ENCODE measurements at places on chromosomes 11 and 22.

DNA sequence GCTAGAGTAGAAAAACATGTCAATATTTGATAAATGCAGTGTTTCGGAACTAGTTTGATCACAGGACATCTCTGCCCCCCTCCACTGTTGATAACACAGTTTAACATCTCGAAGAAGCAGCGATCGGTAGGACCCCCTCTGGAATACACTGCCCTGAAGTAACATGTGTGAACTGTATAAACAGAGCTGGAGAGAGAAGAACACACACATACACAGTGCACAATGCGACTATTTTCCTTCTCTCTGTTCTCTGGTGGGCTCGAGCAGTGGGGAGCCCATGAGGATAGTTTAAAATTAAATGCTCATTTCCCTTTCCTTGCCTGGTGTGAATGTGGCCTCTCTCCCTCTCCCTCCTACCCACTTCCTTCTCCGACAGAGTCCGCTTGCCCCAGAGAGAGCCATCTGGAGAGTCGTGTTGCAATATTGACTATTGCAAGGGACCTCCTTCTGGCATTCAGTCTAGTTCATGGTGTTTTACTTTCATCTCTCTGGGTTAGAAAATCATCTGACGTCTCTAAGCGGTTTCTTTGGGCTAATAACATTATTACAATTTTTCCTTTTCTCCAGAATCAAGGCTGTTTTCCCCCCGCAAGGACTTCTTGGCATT, 51.6 kb upstream of the BARX2 start:
- H3K4me3 ChIP-seq: no peak overlapping the region

DNA sequence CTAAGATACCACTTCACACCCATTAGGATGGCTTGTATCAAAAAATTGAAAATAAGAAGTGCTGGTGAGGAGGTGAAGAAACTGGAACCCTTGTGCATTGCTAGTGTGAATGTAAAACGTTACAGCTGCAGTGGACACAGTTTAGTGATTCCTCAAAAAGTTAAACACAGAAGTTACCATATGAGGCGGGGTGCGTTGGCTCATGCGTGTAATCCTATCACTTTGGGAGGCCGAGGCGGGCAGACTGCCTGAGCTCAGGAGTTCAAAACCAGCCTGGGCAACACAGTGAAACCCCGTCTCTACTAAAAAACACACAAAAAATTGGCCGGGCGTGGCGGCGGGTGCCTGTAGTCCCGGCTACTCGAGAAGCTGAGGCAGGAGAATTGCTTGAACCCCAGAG, 43.5 kb downstream of the SGSM3 start:
- peaks cover 42% of the 10 kb centered on the region for H3K4me1 ChIP-seq
- peak overlapping the region; percentile 80 for H3K27ac ChIP-seq
- peak overlapping the region; percentile 57 for H3K4me3 ChIP-seq
- ATAC-seq: no peak
- peaks cover 50% of the 10 kb centered on the region for H3K36me3 ChIP-seq
- H3K27me3 ChIP-seq: no peaks in the 10 kb centered on the region

DNA sequence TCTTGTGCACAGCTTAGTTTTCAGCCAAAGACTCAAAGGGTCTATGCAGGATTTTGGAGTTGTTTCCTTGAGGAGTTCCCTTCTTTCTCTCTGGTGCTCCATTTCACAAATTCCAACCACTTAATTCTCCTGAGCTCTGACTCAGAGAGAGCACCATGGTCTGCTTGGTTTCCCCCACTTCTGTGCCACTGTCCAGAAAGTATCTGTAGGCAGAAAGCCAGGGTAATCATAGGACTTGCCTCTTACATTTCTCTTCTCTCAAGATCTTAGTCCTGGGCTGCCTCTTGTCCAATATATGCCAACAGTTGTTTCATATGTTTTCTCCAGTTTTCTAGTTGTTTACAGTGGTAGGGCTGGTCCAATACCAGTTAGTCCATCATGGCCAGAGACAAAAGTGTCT, 6.4 kb upstream of the MRGPRD start:
- no peak overlapping the region for H3K27ac ChIP-seq
- no peak overlapping the region for H3K4me3 ChIP-seq
- H3K4me1 ChIP-seq: no peaks in the 10 kb centered on the region
- ATAC-seq: no peak

- no peak overlapping the region for H3K27ac ChIP-seq
- H3K4me3 ChIP-seq: no peak overlapping the region
- ATAC-seq: no peak
- peaks cover 22% of the 10 kb centered on the region for H3K4me1 ChIP-seq
- H3K36me3 ChIP-seq: no peaks in the 10 kb centered on the region
These were observed 32.6 kb upstream of the NNMT start for GRCh38 chr11:114263513-114264170.

DNA sequence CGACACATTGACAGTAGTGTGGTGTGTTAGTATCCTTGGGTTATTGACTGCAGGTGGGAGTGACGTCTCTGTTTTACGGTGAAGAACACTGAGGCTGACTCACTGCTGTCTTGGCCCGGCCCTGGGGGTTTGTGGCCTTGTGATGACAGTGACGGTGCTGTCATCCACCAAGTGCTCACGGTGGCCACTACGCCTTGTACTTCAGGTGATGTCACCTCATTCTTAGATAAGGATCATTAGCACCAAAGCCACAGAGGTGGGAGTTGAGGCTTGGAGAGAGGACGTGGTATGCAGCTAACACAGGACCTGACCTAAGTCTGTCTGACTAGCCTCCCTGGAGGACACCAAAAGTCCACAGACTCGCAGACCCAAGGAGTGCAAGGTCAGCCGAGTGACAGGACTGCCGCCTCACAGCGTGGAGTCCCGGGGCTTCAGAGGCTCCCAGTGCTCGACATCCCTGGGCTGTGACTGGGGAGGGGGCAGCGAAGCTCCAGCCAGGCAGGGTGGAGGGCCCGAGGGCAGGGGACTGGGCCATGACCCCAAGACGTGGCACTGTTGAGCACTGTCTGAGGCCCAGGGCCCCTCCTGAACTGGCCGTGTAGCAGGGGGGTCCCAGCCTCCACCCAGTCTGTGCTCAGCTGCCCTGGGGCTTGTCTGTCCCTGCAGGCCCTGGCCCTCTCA, 56.5 kb downstream of the NAT10 start:
- H3K4me1 ChIP-seq: peaks cover 7% of the 10 kb centered on the region
- no peaks in the 10 kb centered on the region for H3K27me3 ChIP-seq
- no peak overlapping the region for H3K27ac ChIP-seq
- H3K36me3 ChIP-seq: peaks cover 44% of the 10 kb centered on the region
- no peak overlapping the region for H3K4me3 ChIP-seq
- peak; percentile 72 for ATAC-seq

- H3K27ac ChIP-seq: no peak overlapping the region
- peaks cover 13% of the 10 kb centered on the region for H3K4me1 ChIP-seq
- H3K36me3 ChIP-seq: peaks cover 14% of the 10 kb centered on the region
- no peak overlapping the region for H3K4me3 ChIP-seq
These were observed 33.5 kb downstream of the POU2AF3 start for GRCh38 chr11:111331711-111332479.

- H3K4me1 ChIP-seq: peaks cover 28% of the 10 kb centered on the region
- no peak overlapping the region for H3K27ac ChIP-seq
- no peak overlapping the region for H3K4me3 ChIP-seq
- H3K27me3 ChIP-seq: no peaks in the 10 kb centered on the region
These were observed 67.3 kb downstream of the HIPK3 start for GRCh38 chr11:33324302-33324985.

GRCh38 chr22:35539910-35540594, 579 bp upstream of the RASD2 start:
- ATAC-seq: peak; percentile 91
- H3K4me3 ChIP-seq: peak overlapping the region; percentile 69
- no peak overlapping the region for H3K27ac ChIP-seq
- peaks cover 61% of the 10 kb centered on the region for H3K27me3 ChIP-seq
- no peaks in the 10 kb centered on the region for H3K36me3 ChIP-seq
- H3K4me1 ChIP-seq: peaks cover 17% of the 10 kb centered on the region

DNA sequence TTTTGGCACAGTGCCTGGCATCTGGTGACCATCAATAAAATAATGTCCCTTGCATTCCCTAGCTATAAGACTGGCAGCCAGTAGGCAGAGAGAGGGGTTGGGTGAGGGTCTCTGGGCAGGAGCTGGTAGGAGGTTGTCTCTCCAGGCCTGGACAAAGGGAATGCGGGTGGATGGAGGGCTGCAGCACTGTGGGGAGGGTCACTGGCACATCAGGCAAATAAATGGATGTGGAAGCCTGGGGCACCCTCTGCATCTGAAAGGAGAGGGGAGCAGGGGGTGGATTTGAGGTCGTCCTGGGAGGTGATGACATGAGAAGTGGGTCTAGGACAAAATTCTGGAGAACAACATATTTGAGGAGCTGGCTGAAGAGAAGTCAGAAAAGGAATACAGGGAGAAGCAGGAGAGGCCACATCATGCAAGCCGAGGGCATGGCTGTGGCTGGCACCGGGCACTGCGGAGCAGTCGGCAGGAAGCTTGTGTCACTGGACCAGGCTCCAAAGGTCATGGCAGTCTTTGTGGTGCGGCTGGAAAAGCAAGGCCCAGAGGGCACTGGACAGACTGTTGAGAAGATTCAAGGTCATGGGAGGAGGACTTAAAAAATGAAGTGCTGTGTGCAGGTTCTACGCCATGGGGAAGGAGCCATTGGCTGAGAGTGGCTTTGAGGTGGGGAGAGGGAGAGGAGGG, 36.5 kb upstream of the THY1 start:
- H3K27ac ChIP-seq: no peak overlapping the region
- ATAC-seq: no peak
- H3K36me3 ChIP-seq: no peaks in the 10 kb centered on the region
- peaks cover 27% of the 10 kb centered on the region for H3K27me3 ChIP-seq
- no peak overlapping the region for H3K4me3 ChIP-seq
- no peaks in the 10 kb centered on the region for H3K4me1 ChIP-seq

DNA sequence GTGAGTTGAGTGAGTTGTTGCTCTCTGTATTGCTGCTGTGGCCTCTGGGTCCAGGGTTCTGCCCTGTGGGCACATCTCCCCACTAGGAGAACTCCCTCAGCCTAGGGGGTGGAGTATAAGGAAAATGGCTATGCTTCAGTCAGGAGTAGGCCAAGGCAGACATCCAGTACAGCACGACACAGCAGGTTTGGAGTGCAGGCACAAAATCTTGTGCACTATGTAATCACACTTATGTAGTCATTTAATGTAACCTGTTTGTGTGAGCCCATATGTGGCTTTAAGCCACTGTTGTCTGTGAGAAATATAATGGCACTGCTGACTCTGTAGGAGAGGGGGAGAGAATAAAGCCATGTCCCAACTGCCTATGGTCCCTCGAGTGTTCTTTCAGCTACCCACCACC, 90.1 kb downstream of the CCDC83 start:
- ATAC-seq: no peak
- no peaks in the 10 kb centered on the region for H3K4me1 ChIP-seq
- H3K27me3 ChIP-seq: no peaks in the 10 kb centered on the region
- no peaks in the 10 kb centered on the region for H3K36me3 ChIP-seq
- no peak overlapping the region for H3K27ac ChIP-seq
- H3K4me3 ChIP-seq: no peak overlapping the region

- H3K27me3 ChIP-seq: peaks cover 71% of the 10 kb centered on the region
- no peaks in the 10 kb centered on the region for H3K36me3 ChIP-seq
- H3K4me3 ChIP-seq: no peak overlapping the region
- no peak for ATAC-seq
- H3K4me1 ChIP-seq: peaks cover 28% of the 10 kb centered on the region
- peak overlapping the region; percentile 19 for H3K27ac ChIP-seq
These were observed 6.0 kb downstream of the SYN3 start for GRCh38 chr22:33051960-33052839.

DNA sequence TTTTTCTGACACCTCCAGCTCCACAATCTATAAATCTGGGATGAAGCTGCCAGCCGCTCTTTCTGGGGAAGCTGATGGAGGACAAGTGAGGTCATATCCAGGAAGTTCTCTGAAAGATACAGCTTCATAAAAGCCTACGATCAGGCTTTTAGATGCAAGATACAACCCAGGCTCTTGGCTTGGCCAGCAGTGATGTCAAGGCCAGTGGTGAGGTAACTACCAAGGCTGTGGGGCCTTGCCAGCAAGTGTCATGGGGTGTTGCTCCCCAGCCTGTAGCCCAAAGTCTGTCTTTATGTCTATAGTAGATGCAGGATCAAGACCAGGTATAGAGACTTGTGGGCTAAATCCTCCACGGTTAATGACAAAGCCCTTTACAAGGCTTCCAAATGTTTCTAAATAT, 70.1 kb upstream of the TIMP3 start:
- H3K27ac ChIP-seq: no peak overlapping the region
- no peaks in the 10 kb centered on the region for H3K4me1 ChIP-seq
- no peak for ATAC-seq
- no peak overlapping the region for H3K4me3 ChIP-seq
- peaks cover 29% of the 10 kb centered on the region for H3K27me3 ChIP-seq

- H3K27ac ChIP-seq: no peak overlapping the region
- peak overlapping the region; percentile 65 for H3K4me3 ChIP-seq
- peaks cover 82% of the 10 kb centered on the region for H3K27me3 ChIP-seq
- H3K4me1 ChIP-seq: peaks cover 37% of the 10 kb centered on the region
- ATAC-seq: no peak
These were observed 1.9 kb downstream of the LRP4 start for GRCh38 chr11:46916286-46917108.

DNA sequence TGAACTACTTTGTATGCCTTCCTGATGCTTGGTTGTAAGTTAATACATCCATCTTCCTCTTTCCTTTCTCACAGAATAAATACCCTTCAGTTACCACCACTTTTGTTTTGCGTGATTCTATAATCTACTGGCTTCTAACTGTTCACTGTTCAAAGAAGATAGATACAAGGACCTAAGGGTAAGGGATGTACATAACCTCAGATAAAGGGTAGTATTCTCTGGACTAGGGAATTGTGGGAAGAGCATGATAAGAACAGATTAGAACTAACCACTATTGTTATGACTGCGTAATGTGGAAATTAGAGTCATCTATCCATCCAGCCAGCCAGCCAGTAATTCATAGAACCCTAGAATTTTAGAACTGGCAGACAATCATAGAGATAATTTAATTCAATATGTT, 36.4 kb downstream of the MAP6 start:
- H3K36me3 ChIP-seq: no peaks in the 10 kb centered on the region
- no peak overlapping the region for H3K4me3 ChIP-seq
- H3K27me3 ChIP-seq: peaks cover 60% of the 10 kb centered on the region
- H3K27ac ChIP-seq: no peak overlapping the region
- H3K4me1 ChIP-seq: no peaks in the 10 kb centered on the region

DNA sequence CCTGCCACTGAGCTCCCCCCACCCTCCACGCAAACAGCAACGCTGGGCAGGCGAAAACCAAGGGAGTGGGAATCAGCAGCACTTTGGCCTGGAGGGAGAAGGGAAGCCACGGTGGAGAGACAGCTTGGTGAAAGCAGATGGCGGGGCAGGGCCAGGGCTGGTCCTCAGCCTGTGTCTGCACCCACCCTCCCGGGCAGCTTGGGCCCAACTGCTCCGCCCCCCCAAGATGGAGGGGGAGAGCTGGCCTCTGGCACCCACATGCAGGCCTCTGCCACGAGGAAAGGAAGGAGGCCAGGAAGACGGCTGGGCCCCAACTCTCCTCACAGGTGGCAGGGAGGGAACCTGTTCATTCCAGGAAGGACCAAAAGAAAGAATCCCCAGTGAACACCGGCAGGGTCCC, 17.8 kb downstream of the MAFF start:
- no peak for ATAC-seq
- H3K4me3 ChIP-seq: no peak overlapping the region
- peak overlapping the region; percentile 43 for H3K27ac ChIP-seq
- H3K27me3 ChIP-seq: no peaks in the 10 kb centered on the region
- H3K4me1 ChIP-seq: peaks cover 30% of the 10 kb centered on the region
- H3K36me3 ChIP-seq: peaks cover 23% of the 10 kb centered on the region

Measured in stimulated activated memory B cell treated with anti-CD40 and anti-IgM and Interleukin-4, amounts not matched to agents 10 μg/mL and 1 μg/mL and 100 μg/mL, for 72 hours (primary cell).